EL (cell line): ENCODE measurements at places on chromosomes 1 and 21.

- no peak for DNase-seq
Observed at GRCh38 chr1:7555391-7556185, 215.5 kb upstream of the VAMP3 start.

GRCh38 chr1:3174487-3175247, 105.7 kb downstream of the PRDM16 start:
- DNase-seq: no peak

- no peak for DNase-seq
Observed at GRCh38 chr1:203547147-203547546, 53.2 kb downstream of the OPTC start.

DNA sequence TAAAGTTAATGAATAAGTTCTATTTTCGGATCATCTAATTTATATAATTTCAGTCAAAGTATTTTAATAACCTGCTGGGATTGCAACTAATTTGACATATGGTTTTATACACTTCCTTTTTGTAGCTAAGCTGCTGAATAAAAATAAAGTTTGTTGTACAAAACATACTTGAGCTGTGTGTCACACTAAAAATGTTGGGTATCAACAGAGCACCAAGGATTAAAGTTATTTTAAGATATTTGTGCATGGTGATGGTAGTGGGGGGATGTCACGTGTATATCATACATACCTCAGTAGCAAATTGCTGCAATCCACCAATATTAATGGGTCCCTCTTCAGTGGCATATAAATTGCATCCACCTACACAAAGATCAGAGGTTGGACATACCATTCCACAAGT, 199.6 kb downstream of the DPYD start:
- DNase-seq: peak; percentile 33

DNA sequence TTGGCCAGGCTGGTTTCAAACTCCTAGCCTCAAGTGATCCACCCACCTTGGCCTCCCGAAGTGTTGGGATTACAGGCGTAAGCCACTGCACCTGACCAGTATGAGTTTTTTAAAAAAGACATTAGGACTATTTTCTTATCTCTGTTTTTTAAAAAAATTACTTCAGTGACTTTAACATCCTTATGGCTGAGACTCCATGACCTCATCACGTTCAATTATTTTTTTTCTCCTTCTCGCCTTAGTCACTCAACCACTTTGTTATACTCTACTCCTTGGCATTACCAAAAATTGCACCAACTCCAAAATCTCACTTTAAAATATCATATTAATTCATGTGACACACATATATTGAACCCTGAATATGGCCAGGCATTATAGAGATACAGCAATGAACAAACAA, 35.5 kb downstream of the EIF2B3 start:
- DNase-seq: no peak

- DNase-seq: no peak
Observed at GRCh38 chr1:61080413-61081143, 1.8 kb upstream of the NFIA start.

DNA sequence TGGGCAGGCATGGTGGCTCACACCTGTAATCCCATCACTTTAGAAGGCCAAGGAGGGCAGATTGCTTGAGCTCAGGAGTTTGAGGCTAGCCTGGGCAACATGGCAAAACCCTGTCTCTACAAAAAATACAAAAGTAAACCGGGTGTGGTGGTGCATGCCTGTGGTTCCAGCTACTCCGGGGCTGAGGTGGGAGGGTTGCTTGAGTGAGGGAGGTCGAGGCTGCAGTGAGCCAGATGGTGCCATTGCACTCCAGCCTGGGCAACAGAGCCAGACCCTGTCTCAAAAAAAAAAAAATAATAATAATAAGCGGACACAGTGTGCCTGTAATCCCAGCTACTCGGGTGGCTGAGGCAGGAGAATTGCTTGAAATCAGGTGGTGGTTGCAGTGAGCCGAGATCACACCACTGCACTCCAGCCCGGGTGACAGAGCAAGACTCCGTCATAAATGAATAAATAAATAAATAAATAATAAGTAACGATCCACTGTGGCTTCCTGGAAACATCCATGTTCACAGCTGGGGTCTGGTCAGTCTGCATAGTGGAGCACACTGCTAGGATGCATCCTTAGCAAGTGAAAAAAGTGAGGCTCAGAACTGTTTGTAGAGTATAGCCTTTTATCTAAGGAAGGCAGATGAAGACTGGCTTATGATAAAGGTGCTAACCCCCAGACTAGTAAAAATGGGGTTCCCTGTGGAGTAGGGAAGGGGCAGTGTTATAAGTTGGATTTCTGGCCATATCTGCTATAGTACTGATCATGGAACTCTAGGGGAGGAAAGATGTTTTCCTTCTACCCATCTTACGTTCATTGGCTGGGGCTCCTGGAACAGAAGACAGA, 15.7 kb downstream of the PKNOX1 start:
- no peak for DNase-seq

DNA sequence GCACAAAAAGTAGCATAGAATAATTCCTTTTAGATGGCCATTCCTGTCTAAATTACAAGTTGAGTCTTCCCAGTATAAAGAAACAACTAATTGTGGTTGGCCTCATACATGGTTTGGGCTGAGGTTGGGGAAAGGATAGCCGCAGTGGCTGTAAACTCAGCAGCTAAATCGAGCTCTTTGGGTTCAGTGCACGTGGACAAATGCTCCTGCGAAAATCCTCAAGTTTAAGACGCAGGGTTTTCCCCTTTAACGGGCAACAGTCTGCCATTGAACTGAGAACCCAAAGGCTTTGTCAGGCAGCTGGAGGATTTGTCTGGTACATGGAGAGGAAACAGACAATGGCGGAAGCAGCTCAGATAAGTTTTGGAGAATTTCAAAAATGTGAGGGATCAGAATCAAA, 331.9 kb downstream of the TGFB2 start:
- DNase-seq: no peak

DNA sequence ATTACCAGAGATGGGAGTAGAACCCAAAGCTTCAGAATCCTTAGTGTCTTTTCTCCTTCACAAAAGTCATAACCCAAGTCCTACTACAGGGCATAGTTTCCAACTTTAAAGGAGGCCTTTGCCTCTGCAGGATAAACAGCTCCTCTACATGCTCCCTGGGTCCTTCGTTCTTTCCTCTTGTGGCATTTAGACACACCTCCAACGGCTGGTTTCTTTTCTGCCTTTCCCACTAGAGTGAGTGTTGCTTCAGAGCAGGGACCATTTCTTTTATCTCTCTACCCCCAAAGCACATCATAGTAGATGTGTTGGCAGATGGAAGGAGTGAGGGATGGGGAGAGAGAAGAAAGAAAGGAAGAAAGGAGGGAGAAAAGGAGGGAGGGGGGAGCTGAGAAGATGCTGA, 144.7 kb upstream of the SPATA6 start:
- DNase-seq: no peak

GRCh38 chr1:154206196-154206595, at the start of gene CFAP141:
TSS of gene CFAP141 (minus strand) at chr1:154206333. CDS start at chr1:154206307, 26 bp downstream.
- DNase-seq: no peak

GRCh38 chr1:111603979-111604378, 15.6 kb upstream of the RAP1A start:
- DNase-seq: no peak

DNA sequence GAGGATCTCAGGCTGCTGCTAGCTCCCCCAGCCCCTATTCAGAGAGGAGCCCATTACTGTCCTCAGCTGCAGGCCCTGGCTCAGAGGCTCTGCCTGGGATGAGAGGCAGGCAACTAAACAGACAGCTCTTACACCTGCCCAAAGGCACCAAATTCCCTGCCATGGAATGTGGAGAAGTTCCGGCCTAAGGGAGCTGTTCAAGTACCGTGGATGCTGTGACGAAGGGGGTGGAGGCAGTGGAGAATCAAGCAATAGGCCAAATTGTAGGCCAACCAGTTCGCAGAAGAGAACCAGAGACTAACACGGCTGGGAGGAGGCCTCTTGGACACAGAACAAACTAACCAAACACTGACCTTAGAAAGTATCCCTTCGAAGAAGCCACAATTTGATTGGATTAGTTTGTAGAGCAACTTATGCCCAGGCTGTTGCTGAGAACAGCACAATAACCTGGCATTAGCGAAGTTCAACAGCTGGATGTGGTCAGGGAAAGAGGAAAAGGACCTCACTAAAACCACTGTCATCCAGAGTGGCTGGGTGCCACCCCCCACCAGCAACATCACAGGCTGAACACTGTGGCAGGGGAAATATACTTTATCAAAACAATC, 3.6 kb downstream of the C1orf174 start:
- DNase-seq: no peak

GRCh38 chr1:159000625-159001024, 9.1 kb upstream of the IFI16 start:
- DNase-seq: peak; percentile 92

GRCh38 chr1:215526147-215526845, 40.8 kb upstream of the KCTD3 start:
- peak; percentile 48 for DNase-seq

GRCh38 chr1:184972315-184973055, 1.8 kb downstream of the NIBAN1 start:
- DNase-seq: peak; percentile 73

GRCh38 chr21:30676737-30677136, 34.1 kb downstream of the KRTAP20-3 start:
- DNase-seq: no peak

DNA sequence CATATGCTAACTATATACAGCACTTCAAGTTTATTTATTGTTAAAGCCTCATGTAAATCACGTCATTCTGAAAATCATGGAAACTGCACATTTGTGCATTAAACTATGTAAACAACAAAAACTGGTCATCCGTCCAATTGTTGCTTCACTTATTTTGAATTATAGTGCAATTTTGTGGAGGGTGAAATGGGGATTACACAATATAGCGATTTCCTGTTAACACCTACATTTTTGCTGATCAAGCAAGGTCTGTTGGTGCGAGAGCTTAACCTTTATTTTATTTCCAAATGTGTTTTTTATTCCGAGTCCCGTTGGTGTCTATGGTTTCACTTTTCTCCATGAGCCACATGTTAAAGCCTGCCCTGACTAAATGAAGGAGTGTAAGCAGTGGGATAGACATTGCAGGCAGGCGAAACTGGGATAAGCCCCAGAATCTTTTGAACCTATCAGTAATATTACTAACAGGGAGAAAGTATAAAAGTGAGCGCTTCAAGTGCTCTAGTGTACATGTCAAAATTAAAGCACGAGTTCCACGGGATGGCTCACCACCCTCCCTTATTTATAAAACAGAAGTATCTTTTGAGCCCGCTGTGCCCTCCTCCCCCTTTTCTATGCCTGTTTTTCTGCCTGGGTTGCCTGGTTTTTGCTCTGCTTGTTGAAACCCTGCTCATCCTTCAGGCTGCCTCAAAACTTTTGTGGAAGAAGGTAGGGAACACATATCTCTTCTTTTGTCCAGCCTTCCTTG, 120.7 kb downstream of the NFIA start:
- no peak for DNase-seq

DNA sequence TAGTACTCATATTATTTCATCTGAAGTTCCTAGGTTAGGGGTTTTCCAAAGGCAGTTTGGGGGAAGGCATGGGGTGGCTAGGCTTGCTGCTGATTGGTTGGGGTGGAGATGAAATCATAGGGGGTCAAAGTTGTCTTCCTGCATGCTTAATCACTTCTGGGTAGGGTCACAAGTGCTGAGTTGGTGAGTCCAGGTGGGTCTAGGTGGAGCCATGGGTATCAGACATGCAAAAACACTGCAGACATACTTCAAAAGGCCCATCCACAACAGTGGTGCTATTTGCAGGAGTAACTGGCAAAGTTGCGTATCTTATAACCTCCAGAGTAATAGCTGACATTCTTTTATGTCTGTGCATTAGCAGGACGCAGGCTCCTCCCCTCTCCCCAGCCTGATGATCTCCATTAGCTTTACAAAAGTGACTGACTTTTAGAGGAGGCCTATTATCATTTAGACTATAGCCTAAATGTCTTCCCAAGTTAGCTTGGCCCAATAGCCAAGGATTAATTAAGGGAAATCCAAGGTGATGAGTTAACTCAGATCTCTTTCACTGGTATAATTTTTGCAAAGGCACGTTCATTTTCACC, 374.4 kb upstream of the PRMT6 start:
- DNase-seq: no peak

GRCh38 chr1:156228501-156228900, 13.5 kb upstream of the BGLAP start:
- DNase-seq: no peak

DNA sequence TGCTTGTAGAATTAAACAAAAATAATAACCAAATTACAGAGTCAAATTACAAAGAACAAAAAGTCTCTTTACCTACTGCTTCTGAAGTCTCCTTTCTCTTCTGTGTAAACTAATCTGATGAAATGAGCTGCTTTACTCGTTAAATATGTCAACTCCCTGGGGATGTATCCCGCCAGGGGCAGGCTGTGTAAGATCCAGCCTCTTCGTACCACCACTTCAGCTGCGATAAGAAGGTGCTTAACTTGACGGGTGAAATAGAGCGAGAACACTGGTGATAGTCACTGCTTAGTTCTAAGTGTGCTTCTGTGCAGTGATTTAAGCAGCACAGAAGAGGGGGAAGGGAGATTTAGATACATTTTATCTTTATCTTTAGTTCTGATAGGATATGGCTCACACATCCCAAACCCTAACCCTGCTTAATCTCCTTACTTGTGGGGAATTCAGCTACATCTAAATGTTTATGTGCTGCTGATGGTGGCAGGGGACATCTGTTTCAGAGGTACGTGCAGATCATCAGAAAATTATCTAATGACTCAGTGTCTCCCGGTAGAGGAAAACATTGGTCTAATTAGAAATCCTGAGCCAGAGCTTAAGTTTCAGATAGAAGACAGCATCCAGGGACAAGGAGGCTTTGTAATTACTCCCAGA, 46.0 kb downstream of the RHOU start:
- peak; percentile 38 for DNase-seq

DNA sequence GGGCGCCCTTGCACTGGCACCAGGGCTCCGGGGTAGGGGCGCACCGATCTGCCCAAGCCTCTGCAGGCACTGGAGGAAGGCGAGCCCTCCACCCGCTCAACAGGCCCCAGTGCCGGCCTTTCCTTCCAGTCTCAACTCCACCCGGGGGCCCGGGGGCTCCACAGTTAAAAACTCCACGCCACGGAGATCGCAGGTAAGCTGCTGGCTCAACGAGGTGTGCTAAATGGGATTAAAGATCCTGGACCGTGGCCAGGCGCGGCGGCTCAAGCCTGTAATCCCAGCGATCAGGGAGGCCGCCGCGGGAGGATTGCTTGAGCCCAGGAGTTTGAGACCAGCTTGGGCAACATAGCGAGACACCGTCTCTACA, 536 bp downstream of the HSF2BP start:
- DNase-seq: no peak

DNA sequence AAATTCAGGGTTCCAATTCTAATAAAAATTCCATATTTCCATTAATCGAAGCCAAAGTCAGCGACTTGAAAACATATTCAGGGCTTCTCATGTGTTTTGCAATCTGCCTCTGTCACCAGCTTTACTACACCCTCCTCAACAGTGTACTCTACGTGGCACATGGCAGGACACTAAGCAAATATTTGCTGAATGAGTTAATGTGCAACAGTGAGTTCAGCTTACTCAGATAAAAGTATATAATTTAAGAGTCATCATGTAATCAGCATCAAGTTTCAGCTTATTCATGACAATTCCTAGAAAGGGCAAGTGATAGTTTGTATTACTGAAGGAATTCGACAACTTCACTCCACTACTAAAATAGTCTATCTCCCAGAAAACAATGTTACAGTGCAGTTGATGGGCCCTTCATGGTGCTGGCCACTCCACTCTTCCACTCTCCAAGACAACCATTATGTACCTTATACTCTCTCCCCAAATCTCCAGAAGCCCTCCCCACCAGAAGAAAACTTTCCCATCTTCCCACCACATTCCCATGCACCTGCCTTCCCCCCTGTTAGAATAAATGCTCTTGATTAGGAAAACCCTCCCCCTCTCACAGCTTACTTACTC, 97.3 kb downstream of the TTLL7 start:
- peak; percentile 89 for DNase-seq
